ENCODE measurements at places on chromosomes 3 and 15.

- DNase-seq, result no peak
Measured at GRCh38 chr3:56190771-56191305, 277.4 kb downstream of the ERC2 start.

- DNase-seq, result no peak
Measured at GRCh38 chr3:141690431-141691072, 47.5 kb upstream of the RNF7 start.

- DNase-seq, result no peak
Measured at GRCh38 chr3:184693011-184693975, 18.6 kb downstream of the MAGEF1 start.

DNA sequence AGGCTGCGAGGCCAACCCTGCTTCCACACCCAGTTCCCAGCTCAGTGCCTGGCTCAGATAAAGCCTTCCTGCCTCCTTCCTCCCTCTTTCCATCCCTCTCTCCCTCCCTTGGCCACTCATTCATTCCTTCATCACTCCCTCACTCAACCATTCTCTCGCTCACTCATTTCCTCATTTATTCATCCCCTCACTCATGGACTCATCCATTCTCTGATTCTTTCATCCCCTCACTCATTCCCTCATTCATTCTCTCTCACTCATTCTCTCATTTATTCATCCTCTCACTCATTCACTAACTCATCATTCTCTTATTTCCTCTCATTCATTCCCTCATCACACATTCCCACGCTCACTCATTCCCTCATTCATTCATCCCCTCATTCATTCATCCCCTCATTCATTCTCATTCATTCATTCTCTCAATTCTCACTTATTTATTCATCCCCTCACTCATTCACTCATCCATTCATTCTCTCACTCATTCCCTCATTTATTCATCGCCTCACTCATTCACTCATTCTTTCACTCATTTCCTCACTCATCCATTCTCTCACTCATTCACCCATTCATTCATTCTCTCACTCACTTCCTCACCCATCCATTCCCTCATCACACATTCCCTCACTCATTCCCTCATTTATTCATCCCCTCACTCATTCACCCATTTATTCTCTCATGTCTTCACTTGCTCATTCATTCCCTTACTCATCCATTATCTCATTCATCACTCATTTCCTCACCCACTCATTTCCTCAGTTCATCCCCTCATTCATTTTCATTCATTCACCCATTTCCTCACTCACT lies 13.2 kb downstream of the ABTB1 start:
- DNase-seq, result no peak

- no peak for DNase-seq
Measured at GRCh38 chr3:85355572-85355971, 396.8 kb downstream of the CADM2 start.

DNA sequence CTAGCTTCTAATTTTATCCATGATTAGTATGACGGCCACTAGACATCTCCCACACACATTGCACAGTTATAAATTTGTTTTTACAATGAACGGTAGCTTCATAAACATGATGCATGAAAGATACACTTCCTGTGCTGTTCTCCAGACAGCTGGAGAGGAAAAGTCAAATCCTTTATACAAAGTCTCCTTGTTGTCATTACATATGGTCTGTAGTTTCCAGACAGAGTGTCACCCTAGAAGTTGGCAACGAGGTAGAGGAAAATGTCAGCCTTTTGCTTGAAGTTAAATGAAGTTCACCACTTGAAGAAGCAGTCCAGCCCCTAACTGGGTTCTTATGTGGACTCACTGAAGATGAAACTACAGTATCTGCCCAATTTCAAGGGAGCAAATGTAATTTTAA lies 253.0 kb upstream of the P2RY1 start:
- DNase-seq, result no peak

DNA sequence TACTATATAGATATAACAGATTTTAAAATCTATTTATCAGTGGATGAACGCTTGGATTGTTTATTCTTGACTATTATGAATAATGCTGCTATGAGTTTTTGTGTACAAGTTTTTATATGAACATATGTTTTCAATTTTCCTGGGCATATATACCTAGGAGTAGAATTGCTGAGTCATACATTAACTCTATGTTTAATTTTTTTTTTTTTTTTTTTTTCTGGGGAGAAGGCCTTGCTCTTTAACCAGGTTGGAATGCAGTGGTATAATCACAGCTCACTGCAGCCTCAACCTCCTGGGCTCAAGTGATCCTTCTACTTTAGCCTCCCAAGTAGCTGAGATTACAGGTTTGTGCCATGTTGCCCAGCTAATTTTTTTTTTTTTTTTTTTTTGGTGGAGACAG lies 9.1 kb downstream of the CIDEC start:
- DNase-seq, result peak; percentile 37

DNA sequence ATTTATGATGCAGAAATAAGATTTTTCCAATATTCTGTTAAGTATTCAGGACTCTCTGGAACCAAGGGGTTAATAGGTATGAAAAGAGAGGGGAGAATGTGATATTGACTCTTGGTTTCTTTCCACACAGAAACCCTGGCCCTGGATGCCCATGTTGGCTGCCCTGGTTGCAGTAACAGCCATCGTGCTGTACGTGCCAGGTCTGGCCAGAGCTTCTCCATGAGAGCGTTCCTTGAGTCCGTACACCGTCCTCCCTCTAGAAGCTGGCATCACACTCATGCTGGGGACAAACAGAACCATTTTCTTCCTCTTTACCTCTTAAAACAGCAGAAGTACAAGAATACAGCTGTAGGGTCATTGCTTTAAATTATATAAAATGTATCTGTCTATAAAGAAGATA lies 81.1 kb upstream of the FLNB start:
- no peak for DNase-seq

- no peak for DNase-seq
Measured at GRCh38 chr3:56154297-56154696, 314.0 kb downstream of the ERC2 start.

DNA sequence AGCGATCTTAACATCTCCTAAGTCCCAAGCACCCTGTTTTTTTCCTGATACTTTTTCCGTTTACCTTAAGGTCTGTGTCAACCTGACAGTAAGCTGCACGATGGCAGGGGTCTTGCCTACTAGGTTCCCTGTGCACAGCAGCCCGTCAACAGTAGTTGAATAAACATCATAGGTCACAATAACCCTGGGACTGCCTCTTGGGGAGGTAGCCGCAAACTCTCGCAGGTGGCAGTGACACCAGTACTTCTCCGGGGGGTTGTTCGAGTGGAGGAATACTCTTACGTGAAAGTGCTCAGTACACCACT lies 365 bp upstream of the PDCD6IP start:
- DNase-seq, result no peak
